ENCODE measurements at places on chromosomes 13 and 19.

GRCh38 chr13:41627425-41627824 lies 170.1 kb downstream of the RGCC start:
- H3K4me3 ChIP-seq: no peak overlapping the region
- H3K4me1 ChIP-seq: no peaks in the 10 kb centered on the region
- H3K36me3 ChIP-seq: peaks cover 5% of the 10 kb centered on the region
- DNase-seq: no peak

DNA sequence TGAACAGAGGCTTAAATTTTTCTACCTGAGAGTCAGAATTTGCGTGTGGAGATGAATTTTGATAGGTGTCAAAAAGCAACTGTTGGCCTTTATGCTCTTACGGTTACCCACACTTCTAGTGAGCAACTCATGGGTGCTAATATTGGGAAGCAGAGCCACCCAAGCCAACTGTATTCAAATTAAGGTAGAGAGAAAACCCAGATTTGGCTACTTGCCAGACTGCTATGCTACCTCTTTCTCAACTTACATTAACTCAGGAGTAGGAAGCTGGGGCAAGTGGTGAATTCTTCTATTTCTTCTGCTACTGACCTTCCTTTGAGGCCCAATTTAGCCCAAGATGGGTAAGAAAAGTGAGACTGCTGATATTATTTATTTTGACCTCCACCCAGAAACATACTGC lies 83.9 kb downstream of the OLFM4 start:
- no peaks in the 10 kb centered on the region for H3K36me3 ChIP-seq
- H3K27me3 ChIP-seq: peaks cover 2% of the 10 kb centered on the region
- H3K27ac ChIP-seq: no peak overlapping the region
- DNase-seq: no peak
- no peaks in the 10 kb centered on the region for H3K4me1 ChIP-seq

GRCh38 chr13:73870036-73870741 lies 264.0 kb downstream of the KLF12 start:
- peak overlapping the region; percentile 8 for H3K4me3 ChIP-seq
- peaks cover 83% of the 10 kb centered on the region for H3K4me1 ChIP-seq
- H3K36me3 ChIP-seq: no peaks in the 10 kb centered on the region
- no peaks in the 10 kb centered on the region for H3K27me3 ChIP-seq
- DNase-seq: no peak
- no peak overlapping the region for H3K27ac ChIP-seq

DNA sequence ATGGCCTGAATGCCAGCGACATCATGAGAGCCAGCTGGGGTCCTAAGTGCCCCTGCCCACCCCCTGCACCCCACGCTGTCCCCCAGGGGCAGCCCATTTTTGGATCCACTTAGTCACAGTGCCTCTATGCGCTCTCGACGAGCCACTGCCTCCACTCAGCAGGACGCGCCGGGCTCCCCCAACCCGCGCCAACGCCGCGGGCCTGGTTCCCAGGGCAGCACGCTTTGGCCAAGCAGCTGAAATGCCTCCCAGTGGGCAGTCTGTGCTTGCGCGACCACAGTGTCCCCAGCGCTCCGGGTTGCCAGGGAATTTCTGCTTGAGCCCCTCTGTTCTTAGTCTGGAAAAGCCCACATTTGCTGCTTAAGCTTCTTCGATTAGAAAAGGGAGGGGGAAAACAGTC lies 39.4 kb downstream of the TMED1 start:
- H3K27ac ChIP-seq: peak overlapping the region; percentile 100
- peak overlapping the region; percentile 89 for H3K4me3 ChIP-seq
- H3K36me3 ChIP-seq: peaks cover 23% of the 10 kb centered on the region
- H3K4me1 ChIP-seq: peaks cover 69% of the 10 kb centered on the region

- no peaks in the 10 kb centered on the region for H3K4me1 ChIP-seq
- H3K36me3 ChIP-seq: no peaks in the 10 kb centered on the region
- H3K27ac ChIP-seq: no peak overlapping the region
Observed at GRCh38 chr13:26965952-26966700, 205.5 kb downstream of the USP12 start.

DNA sequence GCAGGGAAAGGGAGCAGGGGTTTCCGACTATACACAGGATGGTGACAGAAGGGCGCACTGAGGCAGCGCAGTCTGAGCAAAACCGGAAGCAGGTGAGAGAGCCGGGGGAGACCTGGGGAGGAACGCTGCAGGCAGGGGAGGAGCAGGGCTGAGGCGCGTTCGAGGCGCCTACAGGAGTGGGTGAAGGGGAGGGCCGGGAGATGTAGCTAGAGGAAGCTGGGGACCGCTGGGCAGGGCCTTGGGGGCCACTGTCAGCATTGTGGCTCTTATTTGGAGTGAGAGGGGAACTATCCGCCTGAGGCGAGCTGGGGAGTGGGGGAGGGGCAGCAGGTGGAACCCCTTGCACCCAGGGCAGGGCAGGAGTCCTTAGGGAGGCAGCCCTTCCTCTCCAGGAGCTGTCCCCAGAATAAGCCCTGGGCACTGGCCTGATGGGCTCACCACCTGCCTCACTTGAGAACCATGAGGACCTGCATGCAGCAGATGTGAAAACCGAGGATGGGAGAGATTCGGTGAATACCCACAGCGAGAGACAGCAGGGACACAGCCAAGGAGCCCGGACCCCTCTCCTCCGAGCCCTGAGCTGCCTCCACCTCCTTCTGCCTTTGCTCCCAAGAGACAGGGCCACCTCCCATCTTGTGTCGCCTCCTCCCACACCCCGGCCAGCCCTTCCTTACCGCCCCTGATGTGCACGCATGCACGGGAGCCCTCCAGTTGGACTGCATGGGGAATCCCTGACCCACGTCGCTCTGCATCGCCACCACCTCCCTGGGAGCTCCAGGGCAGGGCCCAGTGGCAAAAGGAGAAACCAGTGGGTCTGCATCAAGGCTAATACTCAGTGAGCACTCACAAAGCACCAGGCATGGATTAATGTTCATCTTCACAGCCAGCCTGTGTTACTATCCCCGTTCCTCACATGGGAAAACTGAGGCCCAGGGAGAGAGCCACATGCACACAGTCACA lies 10.3 kb downstream of the AKT2 start:
- peaks cover 72% of the 10 kb centered on the region for H3K4me1 ChIP-seq
- no peaks in the 10 kb centered on the region for H3K27me3 ChIP-seq
- H3K36me3 ChIP-seq: peaks cover 1% of the 10 kb centered on the region
- no peak for DNase-seq
- peak overlapping the region; percentile 41 for H3K4me3 ChIP-seq

- H3K4me1 ChIP-seq: peaks cover 19% of the 10 kb centered on the region
- no peak overlapping the region for H3K4me3 ChIP-seq
Observed at GRCh38 chr13:31035185-31035965, 102.9 kb downstream of the TEX26 start.

- no peaks in the 10 kb centered on the region for H3K36me3 ChIP-seq
- no peak overlapping the region for H3K4me3 ChIP-seq
- no peak for DNase-seq
Observed at GRCh38 chr19:47615714-47616113, 6.8 kb downstream of the BICRA start.

DNA sequence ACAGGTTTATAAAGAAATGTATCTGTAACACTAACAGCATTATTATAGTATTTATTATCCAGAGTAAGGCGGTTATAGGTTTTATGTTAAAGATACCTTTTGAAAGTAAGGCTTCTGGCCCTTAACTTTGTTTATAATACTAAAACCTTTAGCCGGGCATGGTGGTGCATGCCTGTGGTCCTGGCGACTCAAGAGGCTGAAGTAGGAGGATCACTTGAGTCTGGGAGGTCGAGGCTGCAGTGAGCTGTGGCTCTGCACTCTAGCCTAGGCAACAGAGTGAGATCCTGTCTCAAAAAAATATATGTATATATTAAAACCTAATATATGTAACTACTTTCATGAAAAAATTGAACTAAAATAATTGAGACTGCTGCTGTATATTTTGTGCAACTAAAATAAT lies 98.7 kb upstream of the KLF5 start:
- no peak overlapping the region for H3K4me3 ChIP-seq
- H3K4me1 ChIP-seq: no peaks in the 10 kb centered on the region
- DNase-seq: no peak
- no peaks in the 10 kb centered on the region for H3K27me3 ChIP-seq
- peaks cover 35% of the 10 kb centered on the region for H3K36me3 ChIP-seq
- H3K27ac ChIP-seq: no peak overlapping the region

GRCh38 chr19:45182758-45183157 lies 4.2 kb downstream of the BLOC1S3 start:
- no peak overlapping the region for H3K4me3 ChIP-seq
- H3K27ac ChIP-seq: no peak overlapping the region
- peaks cover 3% of the 10 kb centered on the region for H3K27me3 ChIP-seq
- peaks cover 47% of the 10 kb centered on the region for H3K4me1 ChIP-seq

DNA sequence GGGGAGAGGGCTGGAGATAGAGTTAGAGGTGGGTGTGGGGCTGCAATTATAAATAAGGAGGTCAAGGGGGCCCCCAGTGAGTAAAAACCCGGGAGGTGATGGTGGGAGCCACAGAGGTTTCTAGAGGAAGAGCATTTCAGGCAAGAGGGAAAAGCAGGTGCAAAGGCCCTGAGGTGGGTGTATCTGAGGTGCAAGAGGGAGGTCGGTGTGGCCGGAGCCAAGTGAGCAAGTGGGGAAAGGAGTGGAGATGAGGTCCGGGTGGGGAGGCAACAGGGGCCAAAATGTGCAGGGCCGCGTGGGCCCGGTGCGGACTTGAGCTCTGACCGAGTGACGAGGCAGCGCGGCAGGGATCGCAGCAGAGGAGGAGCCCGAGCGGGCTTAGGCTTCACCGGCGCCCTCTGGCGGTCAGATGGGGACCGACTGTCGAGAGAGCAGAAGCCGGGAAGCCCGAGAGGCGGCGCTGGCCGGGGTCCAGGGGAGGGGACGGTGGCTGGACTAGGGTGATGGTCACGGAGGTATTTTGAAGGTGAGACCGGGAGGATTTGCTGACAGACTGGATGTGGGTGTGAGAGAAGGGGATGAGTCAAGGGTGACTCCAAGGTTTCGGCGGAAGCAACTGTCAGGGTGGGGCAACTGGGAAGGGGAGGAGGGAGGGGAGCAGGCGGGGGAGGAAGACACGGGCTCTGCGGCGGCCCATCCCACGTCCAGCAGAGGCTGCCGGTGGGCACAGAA lies 17.7 kb upstream of the SPACA4 start:
- peak overlapping the region; percentile 70 for H3K4me3 ChIP-seq
- peak; percentile 76 for DNase-seq
- H3K4me1 ChIP-seq: peaks cover 8% of the 10 kb centered on the region
- H3K27me3 ChIP-seq: peaks cover 1% of the 10 kb centered on the region
- H3K36me3 ChIP-seq: no peaks in the 10 kb centered on the region

- H3K36me3 ChIP-seq: no peaks in the 10 kb centered on the region
- no peak for DNase-seq
- no peaks in the 10 kb centered on the region for H3K27me3 ChIP-seq
- H3K4me1 ChIP-seq: no peaks in the 10 kb centered on the region
- H3K27ac ChIP-seq: no peak overlapping the region
Observed at GRCh38 chr13:39820606-39821005, 165.1 kb downstream of the COG6 start.

DNA sequence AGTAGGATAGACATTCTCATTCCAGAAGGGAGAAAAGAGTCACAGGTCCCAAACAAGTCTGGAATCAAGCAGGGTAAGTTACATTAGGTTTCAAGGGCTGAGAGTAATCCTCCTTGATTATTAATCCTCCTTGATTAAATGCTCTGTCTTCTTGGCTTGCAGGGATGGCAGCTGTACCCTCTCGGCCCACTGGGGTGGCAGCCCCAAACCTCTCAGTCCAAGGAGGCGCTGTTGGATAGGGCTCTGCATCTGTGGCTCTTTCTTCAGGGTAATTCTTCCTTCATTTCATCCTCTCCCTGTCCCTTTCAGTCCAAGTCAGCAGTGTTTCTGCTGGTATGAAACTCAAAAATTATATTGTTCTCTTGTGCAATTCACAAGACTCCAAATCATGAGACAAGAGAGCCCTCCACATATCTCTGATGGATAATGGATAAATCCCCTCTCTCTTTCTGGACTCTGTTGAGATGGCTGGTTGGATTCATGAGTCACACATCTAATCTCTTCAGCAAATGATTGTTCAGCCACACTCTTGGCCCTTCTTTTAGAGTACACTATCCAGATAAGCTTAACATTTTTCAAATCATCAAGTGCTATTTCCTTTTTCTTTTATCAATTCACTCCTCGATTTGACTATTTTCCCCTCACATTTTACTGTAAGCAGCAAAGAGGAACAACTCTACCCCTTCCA lies 323.7 kb upstream of the HTR2A start:
- no peaks in the 10 kb centered on the region for H3K27me3 ChIP-seq
- H3K4me1 ChIP-seq: no peaks in the 10 kb centered on the region
- H3K4me3 ChIP-seq: no peak overlapping the region
- no peaks in the 10 kb centered on the region for H3K36me3 ChIP-seq
- no peak for DNase-seq
